ENCODE measurements at places on chromosomes 16 and 17.

DNA sequence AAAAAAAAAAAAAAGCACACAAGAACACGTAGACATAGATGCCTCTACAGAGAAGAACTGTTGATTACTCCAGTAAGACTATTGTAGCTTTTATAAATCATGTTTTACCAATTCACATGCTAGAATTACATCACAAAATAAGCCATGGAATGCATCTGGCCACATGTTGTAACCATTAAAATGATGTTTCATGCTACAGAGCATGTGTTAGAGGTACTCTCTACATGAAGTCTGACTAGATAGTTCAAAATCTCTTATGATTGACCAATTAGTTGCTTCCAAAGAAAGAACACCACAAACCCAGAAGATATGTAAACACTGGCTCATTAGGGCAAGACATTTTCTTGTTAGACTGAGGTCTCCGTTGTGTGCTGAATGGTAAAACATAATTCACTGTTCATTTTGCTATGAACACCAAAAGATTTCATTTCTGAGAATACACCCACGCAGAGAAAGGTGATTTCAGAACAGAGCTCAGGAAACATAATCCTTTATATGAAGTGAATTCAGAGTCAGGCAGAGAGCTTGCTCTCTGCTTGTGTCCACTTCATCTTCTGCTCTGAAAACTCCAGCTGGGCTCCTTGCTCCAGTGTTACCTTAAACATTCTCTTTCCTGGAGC is 411.4 kb upstream of the SOX9 start:
- no peak for DNase-seq

DNA sequence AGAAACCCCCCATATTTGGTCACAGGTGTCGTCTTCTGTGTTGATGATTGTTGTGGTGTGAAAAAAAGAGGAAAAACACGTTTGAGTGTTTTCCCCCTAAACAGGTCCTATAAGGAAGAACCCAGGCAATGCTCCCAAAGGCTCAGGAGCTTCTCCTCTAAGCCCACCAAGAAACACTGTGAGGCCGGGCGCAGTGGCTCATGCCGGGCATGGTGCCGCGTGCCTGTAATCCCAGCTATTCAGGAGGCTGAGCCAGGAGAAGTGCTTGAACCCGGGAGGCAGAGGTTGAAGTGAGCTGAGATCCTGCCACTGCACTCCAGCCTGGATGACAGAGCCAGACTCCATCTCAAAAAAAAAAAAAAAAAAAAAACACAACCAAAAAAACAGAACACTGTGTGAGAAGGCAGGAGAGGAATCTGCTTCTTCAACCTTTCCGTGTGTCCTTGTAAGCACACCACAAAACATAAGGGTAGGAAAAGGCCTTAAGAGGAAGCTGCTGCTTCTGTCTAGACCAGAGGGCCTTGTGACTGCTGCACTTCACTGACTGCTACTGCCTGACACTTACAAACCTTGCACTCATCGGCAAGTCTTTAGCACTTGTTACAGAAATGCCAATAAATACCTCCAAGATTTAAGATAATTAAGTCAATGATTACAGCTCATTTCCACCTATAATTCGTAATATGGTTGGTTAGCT is 9.3 kb downstream of the JPT1 start:
- no peak for DNase-seq

GRCh38 chr17:47983492-47984223 is 12.7 kb downstream of the CDK5RAP3 start:
- no peak for DNase-seq

GRCh38 chr17:27762527-27763305 is 37.6 kb downstream of the NOS2 start:
- DNase-seq: no peak

DNA sequence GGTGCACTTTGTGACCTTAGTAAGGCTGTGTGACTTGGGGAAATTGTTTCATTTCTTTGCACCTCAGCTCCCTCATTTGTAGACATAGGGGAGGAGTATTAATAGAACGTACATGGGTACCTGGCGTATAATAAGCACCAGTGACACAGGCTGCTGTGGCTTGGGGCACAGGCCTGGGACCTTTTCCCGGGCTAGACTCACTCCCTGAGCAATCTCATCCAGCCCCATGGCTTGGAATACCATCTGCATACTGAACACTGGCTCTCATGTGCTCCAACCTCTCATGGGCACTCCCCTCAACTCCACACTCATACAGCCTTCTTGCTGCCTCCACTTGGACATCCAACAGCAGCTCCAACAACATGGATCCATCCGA is 41.0 kb upstream of the MRPS23 start:
- no peak for DNase-seq

DNA sequence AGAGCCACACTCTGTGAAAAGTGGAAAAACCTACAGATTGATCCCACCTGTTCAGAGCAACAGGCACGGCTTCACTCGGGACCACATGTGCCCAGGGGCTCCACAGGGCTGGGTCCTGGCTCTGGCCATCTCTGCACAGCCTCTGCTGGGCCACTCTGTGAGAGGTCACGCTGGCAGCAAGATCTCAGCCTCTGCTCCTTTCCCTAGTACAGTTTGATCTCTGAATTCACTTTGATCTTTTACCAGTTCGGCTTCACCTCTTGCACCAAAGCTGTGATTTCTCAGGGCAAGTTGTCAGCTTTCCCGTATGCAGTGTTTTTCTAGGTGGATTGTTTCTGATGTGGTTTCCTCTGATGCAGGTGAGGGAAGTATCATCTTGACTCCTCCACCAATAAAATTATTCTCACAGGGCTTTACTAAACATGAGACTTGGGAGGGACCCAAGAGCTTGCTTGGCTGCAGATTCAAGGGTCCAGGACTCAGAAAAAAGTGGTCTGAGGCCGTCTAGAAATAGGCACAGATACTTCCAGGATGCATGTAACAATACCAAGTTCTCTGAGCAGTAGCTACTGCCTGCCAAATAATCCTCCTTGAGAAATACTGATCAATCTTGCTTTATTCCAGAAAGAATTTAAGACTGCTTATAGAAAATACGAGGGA is 24.0 kb upstream of the ALDH3A1 start:
- no peak for DNase-seq

GRCh38 chr16:27460663-27461482 is 58.9 kb downstream of the IL21R start:
- DNase-seq: no peak

- no peak for DNase-seq
Observed at GRCh38 chr17:43377056-43377810, 21.6 kb upstream of the ARL4D start.

GRCh38 chr17:32461853-32462617 is 17.7 kb downstream of the PSMD11 start:
- no peak for DNase-seq

DNA sequence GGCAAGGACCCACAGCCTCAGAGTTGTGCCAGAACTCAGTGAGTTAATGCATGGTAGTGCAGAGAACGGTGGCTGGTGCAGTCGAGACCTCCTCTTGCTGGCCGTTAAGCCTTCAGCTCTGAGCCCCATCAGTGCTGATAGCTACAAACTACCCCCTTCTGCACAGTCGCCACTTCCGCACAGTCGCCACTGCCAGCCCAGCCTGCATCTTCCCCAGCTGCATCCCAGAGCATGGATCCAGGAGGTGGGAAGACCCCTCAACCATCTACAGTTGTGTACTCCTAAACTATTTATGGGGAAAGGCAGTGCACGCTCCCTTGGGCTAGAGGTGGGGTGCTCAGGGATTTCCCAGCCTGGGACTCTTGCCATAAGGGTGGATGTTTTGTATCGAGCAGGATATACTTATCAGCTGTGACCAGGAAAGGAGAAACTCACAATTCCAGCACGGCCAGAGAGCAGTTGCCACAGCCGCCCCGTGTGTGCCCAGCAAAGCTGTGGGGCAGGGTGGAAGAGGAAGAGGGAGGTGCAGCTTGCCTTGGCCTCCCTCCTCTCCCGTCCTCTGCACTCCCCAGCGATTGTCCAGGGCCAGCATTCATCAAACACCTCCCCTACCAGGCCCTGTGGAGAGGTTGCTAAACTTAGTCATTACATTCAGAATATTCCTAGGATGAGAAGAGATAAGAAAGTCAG is 49.5 kb upstream of the CMIP start:
- no peak for DNase-seq

- DNase-seq: no peak
Observed at GRCh38 chr16:46850619-46851555, 19.9 kb upstream of the C16orf87 start.

- no peak for DNase-seq
Observed at GRCh38 chr17:46948544-46948943, 25.6 kb downstream of the GOSR2 start.

DNA sequence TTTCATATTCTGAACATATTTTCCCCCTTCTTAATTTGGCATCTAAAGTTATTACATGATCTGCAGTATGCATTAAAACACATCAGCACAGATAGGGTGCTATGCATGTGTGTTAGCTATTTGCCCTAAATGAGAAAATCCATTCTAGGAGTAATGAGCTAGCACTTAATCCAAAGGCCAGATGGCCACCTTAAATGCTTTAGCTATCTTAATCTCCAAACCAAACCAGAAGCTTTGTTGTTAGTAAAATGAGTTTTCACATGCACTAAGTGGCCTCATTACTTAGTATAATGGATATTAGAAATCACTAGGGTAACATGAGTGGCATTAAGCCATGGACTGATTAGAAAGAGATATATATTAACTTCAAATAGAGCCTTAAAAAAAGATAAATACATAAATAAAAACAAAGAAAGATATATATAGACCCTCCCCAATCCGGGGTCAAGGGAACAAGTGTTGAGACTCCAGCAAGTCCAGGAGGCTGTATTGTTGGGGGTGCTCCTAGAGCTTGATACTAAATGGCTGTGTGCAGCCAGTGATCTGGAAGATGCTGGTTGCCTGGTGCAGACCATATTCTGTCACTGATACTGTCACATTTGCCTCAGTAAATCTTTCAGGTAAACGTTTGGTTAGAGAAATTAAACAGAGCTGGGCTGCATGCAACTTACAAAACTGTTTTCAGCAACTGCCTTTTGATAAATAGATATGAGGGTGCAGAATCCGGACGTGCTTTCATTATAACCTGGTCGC is 67.3 kb downstream of the MYH10 start:
- no peak for DNase-seq

- DNase-seq: no peak
Observed at GRCh38 chr16:66134875-66135274, 231.6 kb upstream of the CDH5 start.

GRCh38 chr17:65730711-65731169 is 169.3 kb upstream of the AXIN2 start:
- no peak for DNase-seq

- DNase-seq: no peak
Observed at GRCh38 chr16:4746991-4747574, 12.7 kb downstream of the DNAAF8 start.

DNA sequence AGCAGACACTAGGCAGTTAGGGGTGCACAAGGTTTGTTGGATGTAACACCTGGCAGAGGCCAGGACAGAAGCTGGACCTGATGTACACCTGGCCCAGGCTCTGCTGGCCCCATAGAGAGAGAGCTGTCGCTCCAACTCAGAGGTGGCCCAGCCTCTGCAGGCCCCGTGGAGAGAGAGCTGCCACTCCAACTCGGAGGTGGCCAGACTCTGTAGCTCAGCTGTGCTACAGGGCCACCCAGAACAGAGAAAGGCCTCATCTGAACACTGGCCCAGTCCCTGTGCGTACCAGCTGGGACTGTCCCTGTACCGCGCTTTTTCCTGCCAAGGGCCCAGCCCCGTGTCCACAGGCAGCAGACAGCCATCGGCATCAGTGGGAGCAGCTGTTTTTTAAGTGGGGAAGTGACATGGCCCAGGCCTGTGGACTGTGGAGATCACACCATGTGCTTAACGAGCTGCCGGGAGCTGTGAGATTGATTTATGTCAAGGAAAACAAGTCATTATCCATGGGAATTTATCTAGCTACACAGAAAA is 176.4 kb upstream of the CHMP6 start:
- no peak for DNase-seq

- DNase-seq: no peak
Observed at GRCh38 chr16:48049847-48050246, 105.9 kb downstream of the ABCC12 start.

DNA sequence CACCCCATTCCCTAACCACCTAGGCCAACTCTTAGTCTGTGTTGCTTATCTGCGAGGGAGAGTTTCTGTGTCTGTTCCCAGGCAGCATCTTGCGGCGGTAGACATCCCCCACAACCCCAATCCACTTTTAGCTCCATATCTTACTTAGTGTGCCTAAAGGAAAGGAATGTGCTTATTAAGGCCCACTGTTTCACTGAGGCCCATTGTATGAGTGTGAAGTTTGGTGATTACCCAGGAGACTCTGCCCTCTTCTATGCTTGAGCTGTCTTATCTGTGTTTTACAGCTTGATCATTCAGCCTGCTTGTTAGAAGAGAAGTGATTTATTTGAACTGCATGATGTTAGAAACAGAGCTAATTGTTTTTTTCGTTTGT is 10.3 kb upstream of the MLYCD start:
- DNase-seq: no peak

- DNase-seq: no peak
Observed at GRCh38 chr17:17082878-17083277, 40.6 kb downstream of the MPRIP start.

GRCh38 chr17:57107498-57108101 is 22.6 kb downstream of the AKAP1 start:
- no peak for DNase-seq

DNA sequence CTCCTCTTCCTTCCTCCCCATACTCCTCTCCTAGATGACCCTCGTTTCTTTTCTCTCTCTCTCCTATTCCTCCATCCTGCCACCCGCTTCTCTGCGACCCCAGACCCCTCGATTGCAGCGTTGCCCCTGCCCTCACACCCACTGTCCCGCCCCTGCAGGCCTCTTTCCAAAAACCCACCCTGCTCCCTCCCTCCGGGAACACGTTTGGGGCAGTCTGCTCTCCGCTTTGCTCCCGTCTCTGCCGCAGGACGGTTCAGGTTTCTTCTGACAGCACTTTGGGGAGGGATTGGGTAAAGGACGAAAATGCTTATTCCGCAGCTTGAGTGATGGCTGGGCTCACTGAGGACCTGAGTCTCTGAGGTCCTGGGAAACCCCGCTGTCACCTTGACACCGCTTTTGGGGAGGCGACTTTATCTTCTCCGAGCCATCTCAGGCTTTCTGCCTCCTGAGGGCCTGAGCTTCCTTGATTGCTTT is 690 bp downstream of the NDE1 start:
- DNase-seq: no peak

- no peak for DNase-seq
Observed at GRCh38 chr17:27105636-27106035, 188.3 kb upstream of the WSB1 start.

DNA sequence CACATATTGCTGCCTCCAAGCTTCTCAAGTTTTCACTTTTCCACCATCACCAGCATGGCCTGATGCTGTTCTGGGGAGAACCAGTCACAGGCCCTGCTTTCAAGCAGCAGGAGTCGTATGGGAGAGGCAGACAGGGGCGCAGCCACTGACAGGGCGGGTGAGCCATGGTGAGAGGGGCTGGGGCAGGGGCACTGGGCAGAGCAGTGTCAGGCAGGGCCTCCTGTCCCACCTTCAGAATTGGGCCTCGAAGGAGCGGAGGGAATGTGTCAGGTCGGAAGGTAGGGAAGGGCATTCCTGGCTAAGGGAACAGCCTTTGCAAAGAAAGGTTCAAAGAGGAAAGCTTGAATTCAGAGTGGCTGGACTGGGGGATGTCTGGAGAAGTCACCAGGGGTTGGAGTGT is 4.9 kb upstream of the MAP2K3 start:
- no peak for DNase-seq

GRCh38 chr17:77098884-77099545 is 41.8 kb upstream of the SEC14L1 start:
- DNase-seq: no peak

Data from GOT3 (cell line).